ENCODE measurements at places on chromosomes 2 and 18. TPM values are rescaled to one million over a fixed set of nuclear protein-coding genes. Genes with fewer than 3 reads are reported as not detected.

- peaks cover 24% of the 10 kb centered on the region for H3K4me1 ChIP-seq
- no peak overlapping the region for H3K4me3 ChIP-seq
- DNase-seq: no peak
- no peaks in the 10 kb centered on the region for H3K36me3 ChIP-seq
Measured at GRCh38 chr2:216649574-216649973, 16.4 kb downstream of the IGFBP2 start.

The TUBA3D gene
- total RNA-seq: not detected

DNA sequence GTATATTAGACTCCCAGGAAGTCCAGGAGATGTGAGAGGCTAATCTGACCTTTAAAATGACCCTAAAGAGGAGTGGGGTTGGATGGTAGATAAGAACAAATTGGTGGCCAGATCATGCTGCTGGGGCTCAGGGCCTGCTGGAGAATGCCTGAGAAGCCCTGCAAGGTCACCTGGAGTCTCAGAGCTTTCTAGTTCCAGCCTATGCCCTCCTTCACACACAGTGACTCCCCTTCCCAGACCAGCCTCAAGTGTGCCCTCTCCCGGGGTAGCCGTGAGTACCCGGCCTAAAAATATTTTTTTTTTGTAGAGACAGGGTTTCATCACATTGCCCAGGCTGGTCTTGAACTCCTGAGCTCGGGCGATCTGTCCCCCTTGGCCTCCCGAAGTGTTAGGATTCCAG, 44.2 kb upstream of the FZD5 start:
- H3K4me1 ChIP-seq: peaks cover 12% of the 10 kb centered on the region
- H3K27me3 ChIP-seq: no peaks in the 10 kb centered on the region
- H3K4me3 ChIP-seq: no peak overlapping the region
- H3K27ac ChIP-seq: no peak overlapping the region
- no peaks in the 10 kb centered on the region for H3K36me3 ChIP-seq

The ZSWIM2 gene
- total RNA-seq: not detected
